Stimulated activated CD8-positive, alpha-beta memory T cell treated with anti-CD3 and anti-CD28 coated beads, Interleukin-4, amount 100 ng/mL, for 1 hour (primary cell): ENCODE measurements at places on chromosomes 5 and 9.

- no peak for DNase-seq
Observed at GRCh38 chr9:38278457-38278856, 114.0 kb upstream of the ALDH1B1 start.

DNA sequence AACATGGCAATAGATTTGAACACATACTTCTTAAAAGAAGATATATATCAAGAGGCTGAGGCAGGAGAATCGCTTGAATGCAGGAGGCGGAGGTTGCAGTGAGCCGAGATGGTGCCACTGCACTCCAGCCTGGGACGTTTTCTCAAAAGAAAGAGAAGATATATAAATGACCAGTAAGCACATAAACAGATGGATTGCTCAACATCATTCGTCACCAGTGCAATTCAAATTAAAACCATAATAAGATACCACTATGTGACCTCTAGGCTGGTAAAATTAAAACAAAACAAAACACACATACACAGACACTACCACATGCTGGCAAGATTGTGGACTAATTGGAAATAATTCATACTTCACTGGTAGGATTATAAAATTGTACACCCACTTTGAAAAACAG, 5.3 kb upstream of the TXN start:
- DNase-seq, result no peak

DNA sequence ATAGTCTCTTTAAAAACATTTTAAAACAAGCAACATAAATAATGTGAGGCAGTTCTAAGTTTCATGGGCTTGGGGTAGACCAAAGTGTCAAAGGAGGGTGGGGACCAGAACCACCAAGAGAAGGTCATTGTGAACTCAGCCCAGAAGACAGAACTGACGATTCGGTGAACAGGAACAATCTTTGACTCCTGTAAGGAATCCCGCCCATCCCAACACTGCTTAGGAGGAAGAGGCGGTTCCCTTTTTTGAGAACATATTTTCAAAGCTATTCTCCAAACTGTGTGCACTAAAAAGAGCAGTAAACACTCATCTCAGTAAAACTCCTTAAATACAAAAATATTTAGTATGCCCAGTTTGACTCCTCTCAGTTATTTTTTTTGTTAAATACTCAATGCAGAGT, 176.5 kb upstream of the TLE4 start:
- no peak for DNase-seq

GRCh38 chr5:115343855-115344254, 47.4 kb upstream of the CCDC112 start:
- no peak for DNase-seq

DNA sequence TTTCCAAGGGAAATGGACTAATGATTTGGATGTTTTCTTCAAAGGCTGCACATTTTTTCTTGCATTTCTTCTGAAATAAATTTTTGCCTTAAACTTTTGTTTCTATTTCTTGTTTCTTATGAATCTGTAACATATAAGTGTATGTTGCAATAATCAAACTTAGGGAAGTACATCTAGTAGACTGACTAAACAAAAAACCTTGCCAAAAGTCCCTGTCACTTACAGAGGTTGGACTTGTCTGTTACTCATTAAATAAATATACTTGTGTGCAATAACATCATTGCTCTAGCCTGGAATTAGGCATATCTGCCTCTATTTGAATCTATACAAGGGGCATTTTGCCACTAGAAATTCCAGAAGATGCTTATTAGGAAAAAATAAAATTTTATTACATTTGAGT, 56.6 kb downstream of the C6 start:
- no peak for DNase-seq

DNA sequence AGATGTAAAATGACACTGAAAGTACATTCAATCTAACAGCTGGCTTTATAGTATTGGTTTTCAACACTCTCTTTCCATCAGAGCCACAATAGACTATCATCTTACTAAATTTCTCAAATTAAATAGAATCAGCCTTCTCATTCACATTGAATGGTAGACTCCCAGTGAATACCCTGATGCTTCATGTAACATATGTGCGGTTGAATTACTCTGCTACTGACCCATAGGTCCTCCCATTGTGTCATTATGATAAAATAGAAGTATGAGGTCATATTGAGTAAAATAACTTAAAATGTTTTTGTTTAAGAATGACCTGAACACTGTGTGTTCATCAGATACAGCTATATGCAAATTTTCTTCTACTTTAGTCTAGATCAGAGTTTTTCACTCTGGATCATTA, 75.9 kb upstream of the ADAMTSL1 start:
- DNase-seq, result no peak

- DNase-seq, result no peak
Observed at GRCh38 chr9:134243778-134244467, 79.6 kb upstream of the RNU6ATAC start.

DNA sequence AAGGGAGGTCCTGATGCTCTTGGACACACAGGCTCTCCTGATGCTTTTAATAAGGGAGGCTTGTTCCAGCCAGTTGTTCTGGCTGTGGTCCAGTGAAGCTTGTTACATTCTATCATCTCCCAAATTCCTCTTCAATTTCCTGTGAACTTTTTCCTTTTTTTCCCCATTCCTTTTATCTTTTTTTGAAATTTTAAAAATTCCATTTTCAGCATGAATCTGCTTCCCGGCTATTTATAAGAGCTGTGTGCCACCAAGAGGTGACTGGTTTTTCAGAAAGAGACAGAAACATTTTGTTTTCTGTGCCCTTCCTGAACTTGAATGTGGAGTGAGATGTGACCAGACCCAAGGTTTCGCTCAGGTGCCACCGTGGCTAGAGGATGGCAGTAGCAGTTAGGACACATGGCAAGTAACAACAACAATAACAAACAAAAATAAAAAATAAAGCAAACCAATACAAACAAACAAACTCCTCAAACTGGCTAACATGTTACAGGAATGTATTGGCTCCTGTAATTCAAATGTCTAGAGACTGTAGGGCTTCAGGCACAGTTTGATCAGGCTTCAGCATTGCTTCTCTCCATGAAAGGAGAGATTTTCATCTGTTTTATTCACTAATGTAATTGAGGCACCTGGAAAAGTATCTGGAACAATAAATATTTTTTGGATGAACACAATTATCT, 121.1 kb downstream of the BOD1 start:
- DNase-seq, result no peak
